Activated naive CD8-positive, alpha-beta T cell treated with anti-CD3 and anti-CD28 coated beads, Interleukin-2, amount 50 U/mL, for 16 hours (primary cell): ENCODE measurements at places on chromosomes 2 and 18.

GRCh38 chr2:65319072-65319673, 91.5 kb downstream of the ACTR2 start:
- DNase-seq, result no peak

DNA sequence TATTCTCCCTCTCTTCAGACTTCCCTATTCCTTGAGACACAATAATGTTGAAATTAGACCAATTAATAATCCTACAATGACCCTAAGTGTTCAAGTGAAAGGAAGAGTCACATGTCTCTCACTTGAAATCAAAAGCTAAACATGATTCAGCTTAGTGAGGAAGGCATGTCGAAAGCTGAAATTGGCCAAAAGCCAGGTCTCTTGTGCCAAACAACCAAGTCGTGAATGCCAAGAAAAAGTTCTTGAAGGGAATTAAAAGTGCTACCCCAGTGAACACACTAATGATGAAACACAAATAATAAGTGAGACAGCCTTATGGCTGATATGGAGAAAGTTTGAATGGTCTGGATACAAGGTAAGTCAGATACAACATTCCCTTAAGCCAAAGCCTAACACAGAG, 115.4 kb downstream of the PXDN start:
- DNase-seq, result no peak

DNA sequence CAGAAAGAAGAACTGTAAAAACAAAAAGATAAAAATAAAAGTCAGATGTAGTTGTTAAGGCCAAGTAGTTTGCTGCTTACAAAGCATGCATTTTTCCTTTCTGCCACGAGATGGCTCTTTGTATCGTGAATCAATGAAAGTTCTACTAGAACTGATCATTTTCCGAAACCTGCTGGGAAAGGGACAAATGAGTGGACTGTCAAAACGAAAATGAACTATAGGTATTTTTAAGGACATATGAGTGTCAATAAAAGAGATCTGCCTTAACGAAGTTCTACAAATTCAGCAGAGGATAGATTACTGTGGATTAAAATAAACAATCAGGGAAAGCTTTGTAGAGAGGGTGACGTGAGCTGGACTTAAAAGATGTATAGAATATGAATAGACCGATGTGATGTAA, 15.0 kb upstream of the ELOA2 start:
- DNase-seq, result no peak

DNA sequence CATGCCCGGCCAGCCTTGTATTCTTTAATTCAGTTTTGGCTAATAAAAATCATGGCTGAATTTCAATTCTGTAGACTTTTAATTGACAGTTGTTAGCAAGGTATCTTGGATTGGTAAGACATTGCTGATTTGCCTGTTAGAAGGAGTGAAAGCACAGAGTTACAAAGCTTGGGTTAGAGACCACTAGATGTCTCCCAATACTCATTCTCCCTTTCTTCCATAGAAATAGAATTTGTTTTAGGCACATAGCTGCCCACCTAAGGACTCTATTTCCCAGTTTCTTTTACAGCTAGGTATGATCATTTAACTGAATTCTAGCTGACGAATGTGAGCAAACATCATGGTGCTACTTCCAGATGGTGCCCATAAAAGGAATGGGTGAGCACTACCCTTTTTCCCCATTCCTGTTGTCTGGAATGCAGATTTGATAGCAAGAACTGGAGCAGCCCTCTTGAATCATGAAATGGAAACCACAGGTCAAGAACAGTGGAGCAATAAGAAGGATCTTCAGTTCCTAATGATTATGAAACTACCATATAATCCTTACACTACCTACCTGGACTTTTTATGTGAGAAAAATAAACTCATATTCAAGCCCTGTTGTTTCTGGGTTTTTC, 17.5 kb downstream of the PECR start:
- no peak for DNase-seq

DNA sequence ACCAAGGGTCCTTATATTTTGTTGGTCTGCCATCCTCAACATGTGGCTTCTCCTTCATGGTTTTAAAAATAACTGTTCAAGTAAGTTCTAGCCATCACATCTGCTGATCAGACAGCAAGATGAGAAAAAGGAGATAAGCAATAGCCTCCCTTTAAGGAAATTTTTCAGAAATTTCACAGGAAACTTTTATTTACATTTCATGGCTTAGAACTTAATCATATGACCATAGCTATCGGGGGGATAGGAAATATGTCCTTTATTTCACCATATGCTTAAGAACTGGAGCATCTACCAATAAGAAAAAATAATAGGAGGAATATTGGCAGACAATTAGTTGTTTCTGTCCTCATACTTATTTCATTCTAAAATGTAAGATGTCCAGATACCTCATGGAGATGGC, 16.2 kb downstream of the ATF2 start:
- DNase-seq, result no peak

DNA sequence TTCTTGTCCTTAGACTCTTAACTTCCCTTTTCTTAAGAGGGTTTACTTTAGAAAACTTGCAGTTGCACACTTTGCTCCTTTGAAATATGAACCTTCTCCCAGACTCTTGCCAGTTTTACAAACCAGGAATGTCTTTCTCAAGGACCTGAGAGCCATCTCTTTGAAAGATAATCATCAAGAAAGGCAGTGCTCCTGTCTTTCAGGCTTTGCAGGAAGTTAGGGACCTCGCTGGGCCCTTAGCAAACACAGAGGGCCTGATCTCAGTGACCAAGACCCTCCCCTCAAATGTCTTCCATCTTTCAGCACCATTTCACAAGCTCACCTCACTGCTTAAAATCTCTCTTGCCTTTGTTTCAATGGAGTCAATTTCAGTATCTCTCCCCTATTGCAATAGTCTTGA, 32.0 kb upstream of the NYAP2 start:
- no peak for DNase-seq

- DNase-seq, result no peak
These were observed 410.4 kb downstream of the MEIS1 start for GRCh38 chr2:66845307-66845706.

- DNase-seq, result no peak
These were observed 19.4 kb downstream of the OTOF start for GRCh38 chr2:26458365-26459042.
